ENCODE measurements at places on chromosomes 2 and 18.

DNA sequence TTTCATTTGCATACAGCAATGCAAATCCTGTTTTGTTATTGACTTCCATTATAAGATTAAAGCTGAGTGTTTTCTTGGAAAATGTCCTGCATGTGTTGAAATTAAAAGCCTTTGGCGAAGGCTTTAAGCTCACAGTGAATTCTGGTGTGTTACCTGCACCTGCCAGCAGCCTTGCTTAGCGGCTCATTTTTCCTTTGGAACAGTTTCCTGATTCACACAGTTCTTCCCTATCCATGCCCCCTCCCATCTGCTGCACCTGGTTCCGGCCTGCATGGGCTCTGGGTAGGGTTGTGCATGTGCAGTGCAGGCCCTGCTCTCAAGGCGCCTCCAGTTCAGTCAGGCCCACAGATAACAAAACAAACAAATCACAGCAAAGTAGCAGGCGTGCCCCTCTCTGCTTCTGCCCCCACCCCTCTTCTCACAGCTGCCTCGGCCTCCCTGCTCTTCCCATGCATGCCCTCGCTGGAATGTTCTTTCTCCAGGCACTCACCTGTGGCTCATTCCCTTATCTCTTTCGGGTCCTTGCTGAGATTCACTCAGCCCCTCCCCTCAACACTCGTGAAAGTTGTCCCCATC, 15.8 kb downstream of the MTCL1 start:
- DNase-seq: no peak

DNA sequence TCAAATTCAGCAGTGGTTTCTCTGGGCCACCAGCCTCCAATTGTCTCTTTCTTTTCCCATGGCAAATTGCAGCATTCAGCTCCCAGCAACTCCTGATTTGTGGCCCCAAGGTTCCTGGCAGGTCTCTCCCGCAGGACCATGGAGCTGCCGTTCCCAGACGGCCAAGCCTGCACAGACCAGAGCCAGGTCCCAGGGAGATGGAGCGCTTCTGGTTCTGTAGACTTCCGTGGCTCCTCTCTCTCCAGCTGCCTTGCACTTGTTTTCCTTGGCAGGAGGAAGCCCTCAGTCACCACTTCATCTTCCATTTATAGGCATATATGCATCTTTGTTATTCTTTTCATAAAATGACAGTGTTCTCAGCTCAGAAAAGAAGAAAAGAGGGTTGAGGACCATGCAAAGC, 21.7 kb downstream of the TNP1 start:
- no peak for DNase-seq

GRCh38 chr2:235908826-235909225, 259.4 kb downstream of the GBX2 start:
- no peak for DNase-seq

DNA sequence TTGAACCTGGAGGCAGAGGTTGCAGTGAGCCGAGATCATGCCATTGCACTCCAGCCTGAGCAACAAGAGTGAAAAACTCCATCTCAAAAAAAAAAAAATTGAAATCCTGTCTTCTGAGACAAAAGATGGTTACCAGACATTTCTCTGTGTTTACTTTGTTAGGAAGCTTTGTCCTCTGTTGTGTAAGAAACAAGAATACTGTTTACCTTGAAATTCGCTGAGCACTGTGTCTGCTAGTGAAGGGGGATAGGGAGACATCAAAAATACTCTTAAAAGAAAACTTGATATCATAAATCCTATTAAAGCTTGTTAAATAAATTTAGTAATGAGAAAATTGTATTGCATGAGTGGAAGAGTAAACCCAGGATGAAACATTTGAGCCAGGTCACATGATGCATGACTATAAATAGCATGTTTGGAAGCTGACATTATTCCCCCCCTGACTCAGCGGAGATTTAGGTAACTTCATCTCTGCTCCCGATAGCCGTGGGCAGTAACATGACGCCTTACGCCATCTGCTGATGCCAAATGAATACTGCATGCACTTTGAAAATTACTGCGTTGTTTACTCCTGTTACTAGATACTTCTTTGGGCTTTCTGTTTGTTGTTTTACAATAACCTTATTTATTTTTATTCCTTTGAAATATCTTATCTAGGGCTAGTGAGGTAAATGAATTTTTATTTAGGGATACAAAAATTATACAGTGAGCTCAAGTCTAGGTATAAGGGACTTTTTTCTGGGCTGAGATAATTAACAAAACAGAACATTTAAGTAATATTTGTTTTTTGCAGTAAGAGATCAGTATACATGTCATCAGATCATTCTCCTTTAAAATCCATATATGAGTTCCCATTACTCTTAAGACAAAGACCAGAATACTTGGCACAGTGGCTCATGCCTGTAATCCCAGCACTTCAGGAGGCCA, 134.9 kb downstream of the MAP3K20 start:
- peak; percentile 67 for DNase-seq

GRCh38 chr2:219997341-219997851, 370.0 kb downstream of the SLC4A3 start:
- DNase-seq: no peak

DNA sequence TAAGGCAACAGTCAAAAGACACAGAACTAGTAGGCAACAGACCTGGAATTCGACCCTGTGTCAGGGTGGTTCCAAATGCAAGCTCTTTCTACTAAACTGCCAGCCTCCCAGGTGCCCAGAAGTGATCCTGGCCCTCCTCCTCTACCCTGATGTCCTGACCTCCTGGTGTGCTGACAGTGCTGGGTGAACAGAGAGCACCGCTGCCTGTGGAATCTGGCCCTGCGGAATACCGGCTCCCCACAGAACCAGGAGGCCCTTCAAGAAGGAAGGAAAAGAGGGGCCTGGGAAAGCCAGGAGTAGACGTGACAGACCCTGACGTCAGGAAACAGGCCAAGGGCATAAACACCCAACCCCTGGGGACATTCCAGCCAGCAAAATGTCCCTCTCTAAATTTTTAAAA, 120.3 kb downstream of the NOL10 start:
- no peak for DNase-seq

- no peak for DNase-seq
Observed at GRCh38 chr18:79384834-79385233, 10.9 kb upstream of the NFATC1 start.

GRCh38 chr2:15765686-15766302, 174.1 kb downstream of the DDX1 start:
- DNase-seq: no peak

GRCh38 chr18:48194591-48195181, 214.5 kb downstream of the ZBTB7C start:
- no peak for DNase-seq
